ENCODE measurements at places on chromosomes 16 and 17. TPM values are rescaled to one million over a fixed set of nuclear protein-coding genes. Genes with fewer than 3 reads are reported as not detected.

Gene ABCC12
- total RNA-seq: not detected

- no peak for DNase-seq
These were observed 669.1 kb downstream of the HS3ST4 start for GRCh38 chr16:26360867-26361266.

Gene MRPL12
- total RNA-seq: 23.8 TPM

GRCh38 chr16:57798953-57799599 lies 3.2 kb downstream of the KIFC3 start:
- DNase-seq: no peak

GRCh38 chr16:78594191-78594590 lies 494.7 kb downstream of the WWOX start:
- no peak for DNase-seq

DNA sequence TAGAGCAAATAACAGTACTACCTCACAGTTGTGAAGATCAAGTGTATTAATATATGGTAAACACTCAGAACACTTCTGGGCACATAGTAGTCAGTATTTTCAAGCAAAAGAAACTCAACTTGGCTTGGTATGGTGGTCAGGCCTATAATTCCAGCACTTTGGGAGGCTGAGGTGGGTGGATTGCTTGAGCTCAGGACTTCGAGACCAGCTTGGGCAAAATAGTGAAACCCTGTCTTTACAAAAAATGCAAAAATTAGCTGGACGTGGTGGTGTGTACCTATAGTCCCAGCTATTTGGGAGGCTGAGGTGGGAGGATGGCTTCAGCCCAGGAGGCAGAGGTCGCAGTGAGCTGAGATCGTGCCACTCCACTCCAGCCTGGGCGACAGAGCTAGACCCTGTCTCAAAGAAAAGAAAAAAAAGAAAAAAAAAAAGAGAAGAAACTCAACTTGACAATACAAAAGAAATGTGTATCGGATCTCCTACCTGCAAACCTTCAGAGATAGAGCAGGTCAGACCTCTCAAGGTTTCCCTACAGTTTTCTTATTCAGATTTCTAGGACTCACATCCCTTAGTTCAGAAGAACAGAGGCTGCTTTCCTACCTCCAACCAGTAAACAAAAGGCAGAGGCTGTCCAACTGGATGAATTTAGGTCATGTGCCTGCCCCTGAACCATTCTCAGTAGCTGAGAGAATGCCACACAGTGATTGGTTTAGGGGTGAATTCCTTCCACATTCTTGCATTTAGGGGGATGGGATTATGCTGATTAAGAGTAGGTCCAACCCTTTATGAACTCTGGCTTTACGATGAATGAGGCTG lies 1.7 kb upstream of the KPNA2 start:
- DNase-seq: no peak

GRCh38 chr17:71023249-71024030 lies 854.1 kb downstream of the KCNJ2 start:
- DNase-seq: no peak
